ENCODE measurements at places on chromosomes 2 and 18.

- DNase-seq = no peak
Measured at GRCh38 chr2:123870206-123870880, 154.7 kb upstream of the CNTNAP5 start.

- DNase-seq = no peak
Measured at GRCh38 chr2:12027136-12027535, 280.7 kb downstream of the LPIN1 start.

- no peak for DNase-seq
Measured at GRCh38 chr2:143994961-143995360, 525.0 kb downstream of the ZEB2 start.

DNA sequence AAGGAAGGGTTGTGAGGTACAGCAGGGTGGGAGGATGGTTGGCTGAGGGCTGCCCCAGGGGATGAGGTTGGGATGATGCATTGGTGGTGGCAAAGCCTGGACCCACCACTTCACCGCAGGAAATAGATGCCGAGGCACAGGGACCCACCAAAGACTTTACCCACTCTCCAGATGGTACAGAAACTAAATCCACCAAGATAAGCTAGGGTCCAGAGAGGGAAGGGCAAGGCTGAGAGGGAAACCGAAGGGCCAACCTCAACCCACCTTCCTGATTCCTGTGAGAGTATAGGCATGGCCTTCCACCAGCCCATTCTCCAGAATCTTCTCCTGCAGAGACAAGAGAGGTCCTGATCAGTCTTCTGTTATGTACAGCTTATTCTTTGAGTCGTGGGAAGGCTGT lies 18.1 kb downstream of the CAPN14 start:
- no peak for DNase-seq

DNA sequence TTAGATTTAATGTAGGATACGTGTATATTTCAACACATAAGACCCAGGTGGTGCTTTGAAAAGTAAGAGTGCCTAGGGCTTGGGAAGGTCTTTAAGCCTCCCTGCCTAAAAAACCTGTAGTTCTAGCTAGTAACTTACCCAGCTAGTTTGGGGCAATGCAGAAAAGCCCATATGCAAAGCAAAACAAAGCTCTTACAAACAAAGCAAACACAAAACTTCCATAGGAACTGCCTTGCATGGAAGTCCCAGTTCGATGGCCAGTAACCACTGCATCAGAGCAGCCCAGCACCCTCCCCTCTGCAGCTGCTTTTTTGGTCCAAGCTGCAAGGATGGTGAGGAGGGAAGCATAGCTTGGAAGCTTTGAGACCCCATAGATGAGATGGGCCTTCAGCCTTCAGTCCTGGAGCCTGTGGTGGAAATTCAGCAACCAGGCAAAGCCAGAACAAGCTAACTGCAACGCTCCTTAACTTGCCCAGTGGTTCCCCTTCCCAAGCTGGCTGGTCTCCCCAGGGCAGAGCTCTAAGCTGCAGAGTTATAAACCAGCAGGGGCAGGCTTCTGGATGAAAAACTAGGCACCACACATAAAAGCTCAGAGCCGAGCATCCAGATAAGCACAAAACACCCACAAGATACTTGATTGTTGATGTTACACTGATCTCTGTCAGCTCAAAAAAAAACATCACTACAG lies 16.2 kb downstream of the C2orf76 start:
- DNase-seq = no peak

GRCh38 chr2:176502619-176503018 lies 233.4 kb downstream of the MTX2 start:
- DNase-seq = no peak

DNA sequence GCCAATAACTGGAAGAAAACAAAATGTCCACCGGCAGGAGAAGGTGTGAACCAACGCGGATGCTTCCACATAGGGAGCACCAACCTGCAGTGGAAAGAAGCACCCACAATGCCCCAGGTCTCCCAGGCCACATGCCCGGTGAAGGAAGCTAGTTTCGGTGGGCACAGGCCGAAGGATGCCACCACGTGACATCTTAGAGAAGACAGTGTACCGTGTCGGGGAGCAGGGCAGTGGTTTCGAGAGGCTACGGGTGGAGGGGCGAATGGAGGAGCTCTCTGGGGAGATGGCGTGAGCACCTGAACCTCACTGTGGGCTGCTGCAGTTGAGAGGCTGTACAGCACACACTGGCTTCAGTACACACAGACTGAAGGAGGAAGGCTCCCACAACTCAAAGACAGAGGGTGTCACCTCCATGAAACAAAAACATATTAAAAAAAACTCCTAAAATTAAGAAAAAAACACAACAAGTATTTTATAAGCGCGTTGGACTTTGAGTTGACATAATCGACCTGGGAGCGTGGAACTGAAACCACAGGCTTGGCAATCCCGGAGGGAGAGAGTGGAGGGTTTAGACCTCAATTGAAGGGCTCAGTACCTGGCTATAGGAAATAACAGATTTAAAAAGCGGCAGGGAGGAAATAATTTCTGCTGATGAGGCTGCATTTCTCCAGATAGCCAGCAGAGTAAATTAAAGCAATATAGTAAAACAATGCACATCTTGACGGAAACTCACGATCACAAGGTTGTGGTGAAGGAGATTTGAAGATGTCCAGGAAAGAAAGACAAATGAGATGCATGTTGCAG lies 160.1 kb downstream of the RTP5 start:
- DNase-seq = no peak

GRCh38 chr2:207437524-207438143 lies 92.1 kb upstream of the CREB1 start:
- DNase-seq = no peak

DNA sequence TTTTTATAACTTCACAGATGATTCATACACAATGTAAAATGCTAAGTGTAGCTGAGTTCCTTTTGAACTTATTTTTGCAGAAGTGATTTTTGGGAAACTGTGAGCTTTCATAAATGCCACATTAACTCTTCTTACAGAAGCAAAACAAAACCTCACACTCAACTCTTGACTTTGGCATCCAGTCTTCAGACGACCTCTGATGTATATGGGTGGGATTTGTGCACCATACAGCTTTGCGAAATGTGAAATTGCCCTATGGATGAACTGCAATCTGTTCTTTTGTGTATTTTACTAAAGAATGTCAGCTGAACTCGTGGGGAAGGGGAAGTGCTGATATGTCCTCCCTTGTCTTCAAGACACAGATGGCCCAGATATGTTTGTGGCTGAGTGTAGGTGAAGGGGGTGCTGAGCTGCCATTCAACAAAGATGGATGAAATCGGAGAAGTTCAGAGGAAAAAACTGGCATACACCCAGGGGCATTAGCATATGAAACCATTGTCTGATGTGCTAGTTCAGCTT lies 218.3 kb downstream of the PTGR3 start:
- DNase-seq = no peak

DNA sequence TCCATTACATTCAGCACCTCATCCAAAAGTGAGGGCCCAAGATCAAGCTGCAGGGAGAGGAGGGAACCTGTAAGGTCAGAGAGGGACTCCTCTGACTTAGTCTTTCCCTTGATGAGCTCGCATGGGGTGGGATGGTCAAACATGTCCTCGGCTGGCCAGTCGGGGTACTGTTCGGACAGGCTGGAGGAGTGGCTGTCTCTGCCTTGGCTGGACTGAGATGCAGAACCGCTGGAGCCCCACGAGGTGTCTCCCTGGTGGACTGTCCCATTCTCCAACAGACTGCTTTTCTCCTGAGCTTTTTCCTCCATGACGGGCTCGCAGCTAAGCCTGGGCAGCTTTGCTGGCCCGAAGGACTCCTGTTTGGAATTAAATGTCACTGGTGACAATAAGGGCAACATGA lies 25.6 kb downstream of the CDC42EP3 start:
- no peak for DNase-seq

GRCh38 chr2:33652830-33653229 lies 53.7 kb upstream of the FAM98A start:
- DNase-seq = no peak

- DNase-seq = no peak
Measured at GRCh38 chr18:49601211-49601610, 39.4 kb downstream of the LIPG start.

- DNase-seq = no peak
Measured at GRCh38 chr18:68466672-68467071, 248.2 kb downstream of the TMX3 start.

GRCh38 chr2:241768850-241769249 lies 7.8 kb upstream of the GAL3ST2 start:
- no peak for DNase-seq

GRCh38 chr18:33132657-33133056 lies 307.9 kb downstream of the CCDC178 start:
- DNase-seq = no peak

GRCh38 chr2:108376774-108377173 lies 980 bp upstream of the SULT1C4 start:
- no peak for DNase-seq

Measured in stimulated activated naive B cell treated with anti-CD40 and anti-IgM and Interleukin-4, amounts not matched to agents 10 μg/mL and 1 μg/mL and 100 μg/mL, for 72 hours (primary cell).